ENCODE measurements at places on chromosomes 3 and 15. TPM values are rescaled to one million over a fixed set of nuclear protein-coding genes. Genes with fewer than 3 reads are reported as not detected.

CLDN16 gene
- total RNA-seq = 0.37 TPM

- DNase-seq = no peak
Measured at GRCh38 chr15:93428150-93428549, 339.1 kb upstream of the RGMA start.

CD86 gene
- total RNA-seq = 17.2 TPM

- no peak for DNase-seq
Measured at GRCh38 chr3:36095238-36095637, 285.1 kb upstream of the STAC start.

- no peak for DNase-seq
Measured at GRCh38 chr15:66779331-66780009, 77.4 kb downstream of the SMAD6 start.

- no peak for DNase-seq
Measured at GRCh38 chr3:7367968-7368367, 507.1 kb downstream of the GRM7 start.

DNA sequence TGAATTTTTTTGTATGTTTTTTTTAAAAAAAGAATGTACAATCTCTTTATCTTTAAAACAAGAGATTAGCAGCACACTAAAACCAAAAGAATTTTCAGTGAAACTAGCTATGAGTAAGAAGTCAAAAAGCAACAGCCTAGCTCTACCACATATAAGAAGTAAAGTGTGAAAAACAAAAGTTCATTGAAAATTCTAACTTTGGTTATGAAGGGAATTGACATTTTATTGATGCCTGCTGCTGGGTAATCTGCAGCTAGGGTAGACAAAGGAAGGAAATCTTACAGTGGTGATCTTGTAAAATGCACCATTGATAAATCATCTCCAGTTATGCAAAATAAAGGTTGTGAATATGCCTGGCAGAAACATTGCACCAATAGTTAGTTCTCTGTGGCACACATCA, 37.8 kb upstream of the FOXB1 start:
- DNase-seq = no peak

DNA sequence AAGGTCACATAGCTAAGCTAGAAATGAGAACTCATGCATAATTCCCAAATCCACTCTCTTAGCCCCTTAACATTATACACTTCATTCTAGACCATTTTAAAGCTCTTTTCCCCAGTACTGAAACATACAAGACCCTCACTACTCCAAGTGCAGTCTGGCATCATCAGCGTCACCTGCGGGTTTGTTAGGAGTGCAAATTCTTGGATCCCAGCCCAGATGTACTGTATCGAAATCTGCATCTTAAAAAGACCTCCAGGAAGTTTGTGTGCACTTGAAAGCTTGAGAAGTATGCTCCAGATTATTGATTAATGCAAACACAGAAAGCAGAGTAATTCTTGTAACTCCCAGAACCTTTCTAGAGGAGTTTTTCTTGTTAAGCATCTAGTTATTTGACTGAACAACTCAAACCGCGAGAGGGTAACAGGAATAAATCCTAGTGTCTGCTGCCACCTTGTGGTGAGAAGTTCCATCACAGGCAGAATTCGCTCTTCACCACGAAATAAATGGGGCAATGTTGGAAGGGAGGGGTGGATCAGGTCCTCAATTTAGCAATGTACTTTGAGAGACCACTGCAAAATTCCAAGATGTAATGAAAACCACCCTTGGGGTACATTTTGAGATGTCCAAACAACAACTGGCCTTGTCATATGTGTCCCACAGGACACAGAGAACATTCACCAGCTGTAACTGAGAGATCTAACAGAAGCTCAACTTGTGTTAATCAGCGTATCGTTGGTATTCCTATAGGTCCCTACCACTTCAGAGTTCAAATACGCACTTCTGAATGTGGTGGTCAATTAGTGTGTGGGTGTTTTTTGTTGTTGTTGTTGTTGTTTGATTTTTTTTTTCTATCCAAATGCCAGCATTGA, 583 bp upstream of the C3orf49 start:
- DNase-seq = peak; percentile 56

GRCh38 chr15:92883876-92884435, 16.2 kb upstream of the CHD2 start:
- DNase-seq = no peak

Data from omental fat pad (tissue), 4 donors.